PC-3 (cell line): ENCODE measurements at places on chromosomes 7 and 10. TPM values are rescaled to one million over a fixed set of nuclear protein-coding genes. Genes with fewer than 3 reads are reported as not detected.

IFIT2 gene
- total RNA-seq: 6.9 and 8.6 TPM in 2 replicates

CFAP43 gene
- total RNA-seq: 0.17 and 0.44 TPM in 2 replicates

FASTK gene
- 163 and 211 TPM in 2 replicates for total RNA-seq

WDFY4 gene
- not detected in 2 replicates for total RNA-seq

DNA sequence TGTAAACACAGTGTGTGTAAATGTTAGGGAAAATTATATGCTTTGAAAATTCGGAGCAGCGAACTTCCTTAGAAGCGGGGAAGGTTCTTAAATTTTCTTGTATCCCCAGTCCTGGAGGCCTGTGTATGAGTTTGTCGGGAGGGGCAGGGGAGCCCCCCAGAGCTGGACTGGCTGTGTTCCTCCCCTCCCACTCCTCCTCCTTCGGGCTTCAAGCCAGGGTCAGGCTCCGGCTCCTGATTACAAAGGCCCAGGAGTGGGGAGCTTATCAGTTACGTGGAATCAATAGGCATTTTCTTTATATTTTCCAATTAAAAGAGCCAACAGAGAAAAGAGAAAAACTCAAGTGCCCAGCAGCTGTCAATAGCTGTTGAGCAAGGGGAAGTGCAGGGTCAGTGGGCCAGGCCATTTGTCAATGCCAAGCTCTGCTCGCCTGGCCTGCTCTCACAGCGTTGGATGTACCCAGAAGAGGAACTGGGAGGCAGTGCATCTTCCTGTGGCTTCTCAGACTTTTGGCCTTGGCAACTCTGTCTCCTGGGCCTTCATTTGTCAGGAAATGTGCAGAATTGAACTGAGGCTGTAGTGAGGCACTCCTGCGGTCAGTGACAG lies 156.9 kb upstream of the PCBD1 start:
- no peak for DNase-seq

GRCh38 chr10:99427566-99428190 lies 2.7 kb downstream of the GOT1 start:
- no peak for DNase-seq

GRCh38 chr7:2709553-2710285 lies 21.7 kb downstream of the AMZ1 start:
- peak; percentile 63 for DNase-seq

DNA sequence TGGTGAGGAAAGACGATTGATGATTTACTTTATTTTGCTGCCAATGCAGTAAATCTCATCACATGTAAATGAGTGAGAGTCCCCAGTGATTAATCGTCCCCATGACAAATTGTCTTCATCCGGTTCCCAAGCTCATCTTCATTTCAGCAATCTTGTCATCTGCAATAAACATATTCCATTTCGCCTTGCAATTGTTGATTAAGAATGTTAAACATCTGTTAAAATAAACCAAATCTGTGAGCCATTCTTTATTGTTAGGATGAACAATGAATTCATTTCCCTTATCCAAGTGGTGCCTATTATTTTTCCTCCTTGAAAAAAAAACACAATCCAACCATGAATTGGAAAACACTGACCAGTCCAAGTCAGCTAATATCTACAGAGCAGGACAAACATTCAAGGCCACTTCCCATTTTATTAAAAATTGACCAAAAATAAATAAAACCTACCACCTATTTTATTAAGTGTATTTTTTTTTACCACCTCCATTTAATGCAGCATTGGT lies 36.5 kb downstream of the NPS start:
- no peak for DNase-seq

DNA sequence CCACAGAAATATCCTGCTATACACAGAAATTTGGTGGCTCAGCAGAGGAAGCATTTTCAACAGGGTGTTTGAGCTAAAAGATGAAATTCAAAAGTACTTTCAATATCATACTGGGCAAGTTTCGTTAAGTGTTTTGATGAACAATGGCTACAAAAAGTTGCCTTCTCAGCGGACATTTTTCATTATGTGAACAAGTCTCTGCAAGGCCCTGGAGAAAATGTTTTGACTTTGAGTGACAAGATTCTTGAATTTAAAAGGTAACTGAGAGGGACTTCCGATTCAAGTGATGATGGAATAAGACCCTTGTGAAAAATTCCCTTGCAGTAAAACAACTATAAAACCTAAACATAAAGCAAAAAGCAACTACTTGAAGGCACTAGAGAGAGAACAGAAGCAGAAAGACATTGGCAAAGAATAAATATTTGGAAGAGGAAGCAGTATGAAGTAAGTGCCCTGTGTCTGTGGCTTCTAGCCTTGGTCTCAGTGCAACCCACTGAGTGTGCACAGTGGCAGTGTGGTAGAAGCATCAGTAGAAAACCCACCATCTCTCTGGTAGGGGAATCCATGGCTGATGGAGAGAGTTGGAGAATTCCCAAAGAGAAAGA lies 62.5 kb upstream of the NAMPT start:
- DNase-seq: no peak

DNA sequence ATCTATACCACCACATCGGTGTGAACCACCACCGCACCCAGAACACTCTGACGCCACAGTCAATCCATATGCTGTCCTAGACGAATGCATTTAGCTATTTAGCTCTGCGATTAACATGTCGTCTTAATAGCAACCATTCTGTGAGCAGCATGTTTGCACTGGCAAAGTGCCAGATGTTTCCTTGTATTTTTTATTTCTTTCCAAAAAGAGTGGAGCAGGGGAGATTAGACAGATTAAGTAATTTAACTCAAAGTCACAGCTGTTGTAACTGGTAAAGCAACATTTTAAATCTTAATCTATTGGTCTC lies 57.0 kb upstream of the ARL4A start:
- DNase-seq: no peak

- DNase-seq: no peak
These were observed 59.9 kb upstream of the AQP1 start for GRCh38 chr7:30851651-30852307.
